ENCODE measurements at places on chromosomes 6 and 20.

DNA sequence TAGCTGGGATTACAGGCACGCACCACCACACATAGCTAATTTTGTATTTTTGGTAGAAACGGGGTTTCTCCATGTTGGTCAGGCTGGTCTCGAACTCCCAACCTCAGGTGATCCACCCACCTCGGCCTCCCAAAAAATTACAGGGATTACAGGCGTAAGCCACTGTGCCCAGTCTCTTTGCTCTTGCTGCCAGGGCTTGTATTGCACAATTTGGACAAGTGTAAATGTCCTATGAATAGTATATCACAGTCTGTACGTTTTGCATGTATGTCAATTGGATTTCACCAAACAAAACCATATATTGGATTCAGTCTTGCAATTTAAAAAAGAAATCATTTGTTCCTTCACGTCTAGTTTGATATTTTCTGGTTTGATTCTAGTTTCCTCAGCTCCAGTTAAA is 2.1 kb upstream of the DOK5 start:
- no peak for DNase-seq

DNA sequence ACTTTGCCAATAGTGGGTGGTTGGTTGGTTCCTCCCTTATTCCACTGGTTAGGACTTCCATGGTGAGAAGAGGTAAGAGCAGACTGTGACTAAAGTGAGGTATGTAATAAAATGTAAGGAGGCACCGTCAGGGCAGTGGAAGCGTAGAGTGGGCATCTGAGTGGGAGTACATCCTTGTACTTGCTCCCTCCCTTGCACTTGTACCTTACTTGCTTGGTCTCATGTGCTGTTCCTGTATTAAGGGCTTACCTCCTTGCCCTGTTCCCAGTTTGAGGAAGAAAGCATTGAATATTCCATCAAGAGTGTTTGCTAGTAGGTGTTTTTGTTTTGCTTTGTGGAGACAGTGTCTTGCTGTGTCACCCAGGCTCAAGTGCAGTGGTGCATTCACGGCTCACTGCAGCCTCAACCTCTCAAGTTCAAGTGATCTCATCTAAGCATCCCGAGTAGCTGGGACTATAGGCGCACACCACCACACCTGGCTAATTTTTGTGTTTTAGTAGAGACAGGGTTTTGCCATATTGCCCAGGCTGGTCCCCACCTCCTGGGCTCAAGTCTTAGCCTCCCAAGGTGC is 25.5 kb downstream of the AMD1 start:
- DNase-seq = no peak

GRCh38 chr20:44805979-44806620 is 4.2 kb downstream of the RIMS4 start:
- DNase-seq = peak; percentile 63

- no peak for DNase-seq
Measured at GRCh38 chr6:155882527-155883333, 427.1 kb upstream of the NOX3 start.

DNA sequence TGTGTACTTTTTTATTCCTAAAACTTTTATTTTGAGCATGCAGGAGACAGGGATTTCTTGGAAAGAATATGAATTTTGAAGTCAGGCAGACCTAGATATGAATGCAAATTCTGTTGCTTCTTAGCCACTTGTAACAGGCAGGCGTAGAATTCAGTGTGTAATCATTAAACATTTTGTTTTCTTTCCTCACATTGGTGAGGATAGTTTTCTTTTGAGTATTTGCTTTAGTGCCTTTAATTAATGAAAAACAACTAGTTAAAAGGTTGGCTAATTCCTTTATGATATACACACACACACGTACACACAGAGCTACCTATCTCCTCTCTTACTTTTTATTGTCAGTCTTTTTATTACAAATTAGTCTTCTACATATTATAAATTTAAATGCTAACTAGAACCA is 342.3 kb downstream of the CDKAL1 start:
- no peak for DNase-seq

GRCh38 chr6:11423667-11424066 is 113.9 kb upstream of the TMEM170B start:
- no peak for DNase-seq

GRCh38 chr20:24488800-24489175 is 19.4 kb downstream of the SYNDIG1 start:
- no peak for DNase-seq

- no peak for DNase-seq
Measured at GRCh38 chr6:53741034-53741823, 53.6 kb upstream of the LRRC1 start.

DNA sequence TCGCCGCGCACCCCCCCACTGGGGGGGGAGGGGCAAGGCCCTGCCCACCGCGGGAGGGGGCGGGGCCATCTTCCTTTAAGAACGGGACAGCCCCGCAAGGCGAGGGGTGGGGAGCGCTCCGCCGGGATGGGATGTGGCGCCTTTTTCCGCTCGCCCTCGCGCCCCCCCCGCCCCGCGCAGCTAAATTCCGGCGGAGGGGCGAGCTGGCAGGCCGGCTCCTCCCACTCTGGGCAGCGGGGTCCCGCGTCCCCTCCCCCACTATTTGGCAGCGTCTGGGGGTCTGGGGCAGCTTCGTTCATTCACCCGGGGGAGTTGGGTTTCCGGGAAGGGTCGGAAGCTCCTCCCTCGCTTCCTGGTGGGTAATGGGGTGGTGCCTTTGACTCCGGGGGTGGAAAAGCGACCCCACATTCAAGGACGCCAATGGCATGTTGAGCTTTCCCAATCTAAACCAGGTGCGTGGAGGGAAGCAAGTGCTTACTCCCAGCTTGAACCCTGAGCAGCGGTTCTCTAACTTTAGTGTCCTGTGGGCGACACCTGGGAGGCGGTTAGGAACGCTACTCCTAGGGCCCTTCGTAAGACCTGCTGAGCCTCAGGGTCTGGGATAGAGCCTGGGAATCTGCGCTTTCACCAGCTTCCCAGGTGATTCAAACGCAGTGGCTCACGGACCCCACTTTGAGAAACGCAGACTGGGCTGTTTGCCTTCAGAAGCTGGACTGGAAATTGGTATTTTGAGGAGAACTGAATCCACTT is 927 bp downstream of the ASXL1 start:
- DNase-seq = peak; percentile 94

GRCh38 chr6:158413814-158414565 is 101.7 kb downstream of the TULP4 start:
- DNase-seq = no peak

GRCh38 chr20:50671626-50672025 is 19.7 kb downstream of the RIPOR3 start:
- DNase-seq = no peak

DNA sequence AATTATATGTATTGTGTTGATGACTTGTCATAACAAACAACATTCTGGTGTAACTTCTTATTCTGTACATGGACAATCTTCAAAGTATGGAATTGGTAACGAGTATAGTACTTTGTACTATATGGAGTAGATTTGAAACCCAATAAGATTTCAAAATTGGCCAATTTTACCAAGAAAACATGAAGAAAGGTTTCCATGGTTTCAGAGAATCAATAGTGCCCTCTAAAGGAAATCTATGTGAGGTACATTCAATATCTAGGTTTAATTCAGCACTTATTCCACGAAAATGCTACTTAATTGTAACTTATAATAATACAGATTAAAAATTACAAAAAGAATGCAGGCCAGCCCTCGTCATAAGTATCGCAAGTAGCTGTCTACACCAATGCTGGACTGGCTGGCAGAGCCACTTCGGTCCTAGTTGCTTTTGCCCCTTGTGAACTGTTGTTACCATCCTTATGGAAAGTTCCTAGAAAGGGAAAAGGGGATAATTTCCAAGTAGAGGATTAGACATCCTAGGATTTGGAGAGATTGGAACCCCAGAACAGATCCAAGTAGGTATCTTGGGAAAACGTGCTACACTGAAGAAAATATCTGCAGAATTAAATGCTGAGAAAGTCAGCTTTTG is 70.9 kb downstream of the LCA5 start:
- DNase-seq = no peak

DNA sequence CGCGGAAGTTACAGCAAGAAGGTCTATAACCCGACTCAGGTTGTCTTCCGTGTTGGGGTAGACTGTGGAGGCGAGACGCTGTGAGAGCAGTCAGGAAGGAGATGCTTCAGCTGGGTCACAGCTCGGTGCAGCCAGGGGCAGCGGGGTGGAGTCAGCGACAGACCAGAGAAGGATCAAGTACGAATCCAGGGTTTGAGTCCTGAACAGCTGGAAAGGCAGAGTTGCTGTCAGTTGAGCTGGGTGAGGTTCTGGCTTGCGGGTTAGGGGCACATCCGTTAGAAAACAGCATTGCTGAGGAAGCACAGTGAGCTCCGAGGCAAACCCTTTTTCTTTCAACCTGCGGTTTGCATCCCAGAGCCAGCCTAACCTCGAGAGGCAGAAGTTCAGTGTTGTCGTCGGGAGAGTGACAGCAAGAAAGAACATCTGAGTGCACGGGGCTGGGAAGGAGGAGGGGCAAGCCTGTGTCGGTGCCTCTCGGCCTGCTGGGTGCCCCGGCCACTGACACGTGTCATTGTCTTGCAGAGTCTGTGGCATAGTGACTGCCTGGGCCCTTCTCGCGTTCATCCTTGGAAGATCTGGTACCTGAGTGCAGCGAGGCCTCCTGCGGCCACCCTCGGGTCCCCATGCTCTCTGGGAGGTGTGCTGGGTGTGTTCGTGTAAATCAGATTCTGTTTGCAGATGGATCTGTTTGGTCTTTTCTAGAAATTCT is 20.0 kb downstream of the PNLDC1 start:
- no peak for DNase-seq

GRCh38 chr6:79042799-79043126 is 35.3 kb downstream of the PHIP start:
- no peak for DNase-seq

DNA sequence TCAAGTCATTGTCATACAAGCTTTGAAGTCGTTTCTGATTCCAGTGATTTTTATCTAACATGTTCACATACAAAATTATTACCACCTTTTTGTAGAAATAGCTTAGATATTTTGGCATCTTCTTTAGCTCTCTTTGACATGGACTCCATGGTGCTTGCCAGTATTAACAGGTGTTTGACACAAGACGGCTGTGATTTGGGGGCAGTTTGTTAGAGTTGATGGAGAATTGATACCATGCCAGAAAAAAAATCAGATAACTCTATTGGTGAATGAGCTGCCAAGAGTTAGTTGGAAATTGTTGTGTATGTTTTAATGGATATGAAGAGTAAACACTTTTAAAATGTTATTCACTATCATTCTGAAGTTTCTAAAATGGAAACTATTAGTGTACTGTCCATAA is 146.6 kb upstream of the LAMP5 start:
- DNase-seq = no peak

DNA sequence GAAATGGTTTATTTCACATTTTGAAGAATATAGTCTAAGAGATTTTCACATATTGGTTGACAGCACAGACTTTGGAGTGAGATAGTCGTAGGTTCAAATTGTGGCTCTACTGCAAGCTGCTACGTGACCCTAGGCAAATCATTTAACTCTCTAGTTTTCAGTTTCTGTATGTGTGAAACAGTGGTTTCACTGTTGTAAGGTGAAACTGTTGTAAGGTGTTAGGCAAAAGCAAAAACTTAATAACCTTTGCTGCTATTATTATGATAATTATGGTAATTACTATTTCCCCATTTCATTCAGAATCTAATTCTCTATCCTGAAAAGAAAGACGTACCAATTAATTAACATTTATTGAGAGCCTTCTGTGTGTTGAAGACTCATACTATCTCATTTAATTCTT is 144.2 kb downstream of the REV3L start:
- DNase-seq = no peak

- no peak for DNase-seq
Measured at GRCh38 chr6:157246771-157247484, 76.4 kb downstream of the TMEM242 start.

GRCh38 chr6:90218959-90219208 is 77.8 kb downstream of the BACH2 start:
- no peak for DNase-seq

DNA sequence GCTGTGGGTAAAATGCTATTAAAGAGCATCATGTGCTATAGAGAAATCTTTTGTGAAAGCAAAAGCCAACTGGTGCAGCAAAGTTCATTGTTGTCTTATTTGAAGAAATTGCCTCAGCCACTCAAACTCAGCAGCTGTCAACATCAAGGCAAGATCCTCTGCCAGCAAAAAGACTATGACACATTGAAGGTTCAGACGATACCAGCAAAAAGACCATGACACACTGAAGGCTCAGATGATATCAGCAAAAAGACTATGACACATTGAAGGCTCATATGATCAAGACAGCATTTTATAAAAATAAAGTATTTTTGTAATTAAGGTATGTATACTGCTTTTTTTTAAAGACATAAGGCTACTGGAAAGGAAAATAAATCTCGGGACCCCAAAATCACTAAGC is 118.4 kb upstream of the RUNX2 start:
- no peak for DNase-seq

DNA sequence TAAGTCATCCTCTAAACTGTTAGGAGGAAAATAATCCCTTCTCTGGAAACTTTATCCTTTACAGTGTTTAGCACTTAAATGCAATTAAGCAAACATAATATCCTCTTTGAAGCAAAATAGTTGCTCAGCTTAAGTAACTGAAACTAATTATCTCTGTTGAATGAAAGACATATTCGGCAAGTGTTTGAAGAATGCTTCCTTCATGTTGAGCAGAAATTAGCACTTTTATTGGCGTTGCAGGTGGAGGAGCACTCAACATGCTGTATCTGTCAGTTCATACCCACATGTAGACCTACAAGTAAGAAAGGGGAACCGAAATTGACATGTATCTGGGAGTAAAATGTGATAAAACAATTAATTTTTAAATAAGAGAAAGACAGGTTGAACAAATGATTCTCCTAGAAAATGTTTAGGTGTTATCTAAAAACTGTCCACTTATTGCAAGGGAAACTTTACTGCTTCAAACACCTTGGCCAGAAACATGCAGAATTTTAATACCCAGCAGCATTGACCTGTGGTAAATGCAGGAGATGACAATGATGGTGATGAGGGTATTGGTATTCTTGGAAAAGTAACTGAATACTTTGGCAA is 987.0 kb upstream of the MAP3K7 start:
- no peak for DNase-seq

GRCh38 chr6:137736911-137737310 is 130.1 kb upstream of the TNFAIP3 start:
- DNase-seq = no peak

DNA sequence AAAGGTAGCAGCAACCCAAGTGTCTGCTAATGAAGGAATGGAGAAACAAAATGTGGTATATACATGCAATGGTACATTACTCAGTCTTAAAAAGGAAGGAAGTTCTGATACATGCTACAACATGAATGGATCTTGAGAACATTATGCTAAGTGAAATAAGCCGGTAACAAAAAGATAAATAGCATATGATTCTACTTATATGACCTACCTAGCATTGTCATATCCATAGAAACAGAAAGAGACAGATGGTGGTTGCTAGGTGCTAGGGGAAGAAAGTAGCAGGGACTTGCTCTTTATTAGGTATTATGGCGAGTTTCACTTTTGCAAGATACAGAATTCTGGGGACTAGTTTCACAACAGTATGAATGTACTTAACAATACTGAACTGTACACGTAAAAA is 46.6 kb downstream of the UBR2 start:
- no peak for DNase-seq

GRCh38 chr6:101429270-101429669 is 35.8 kb downstream of the GRIK2 start:
- DNase-seq = no peak

Measured in iPS DF 19.7 (cell line).